Iris pigment epithelial cell (primary cell): ENCODE measurements at places on chromosomes 3 and 15.

DNA sequence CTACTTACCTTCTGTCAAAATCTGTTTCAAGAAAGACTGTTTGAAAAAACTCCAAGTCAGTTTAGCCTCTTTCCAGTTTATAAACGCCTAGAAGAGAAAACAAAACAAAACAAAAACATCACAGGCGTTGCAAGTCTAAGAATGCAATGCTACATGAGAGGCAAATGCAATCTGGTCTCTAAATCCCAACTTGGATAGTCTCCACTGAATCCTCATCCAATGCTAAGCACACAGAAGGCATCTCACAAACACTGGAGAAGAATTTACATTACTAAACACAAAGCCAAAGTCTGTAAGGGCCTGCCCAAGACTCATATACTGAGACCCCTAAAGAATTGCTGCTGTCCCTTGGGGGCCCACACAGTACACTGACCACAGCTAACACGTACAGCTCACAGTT lies 18.4 kb downstream of the RFT1 start:
- no peak for DNase-seq

DNA sequence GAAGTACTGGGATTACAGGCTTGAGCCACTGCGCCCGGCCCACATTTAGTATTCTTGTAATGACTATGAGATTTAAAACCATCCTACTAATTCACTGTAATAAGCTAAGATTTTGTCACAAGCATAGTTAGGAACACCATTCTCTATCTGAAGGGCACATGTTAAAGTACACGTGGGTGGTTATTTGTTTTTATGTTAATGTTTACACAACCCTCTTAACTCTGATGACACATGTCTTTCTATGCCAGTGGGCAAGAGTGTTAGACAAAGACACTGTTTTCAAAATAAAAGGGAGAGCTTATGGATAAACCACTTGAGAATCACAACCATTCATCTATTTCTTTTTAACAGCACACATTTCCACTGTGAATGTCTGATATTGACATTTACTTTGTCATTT lies 537.6 kb upstream of the IL12A start:
- no peak for DNase-seq

- no peak for DNase-seq
These were observed 21.1 kb downstream of the ACAA1 start for GRCh38 chr3:38115645-38116427.

GRCh38 chr3:36701249-36701572 lies 63.1 kb downstream of the DCLK3 start:
- DNase-seq = no peak

GRCh38 chr15:67944010-67944641 lies 104.3 kb upstream of the RNU6-1 start:
- no peak for DNase-seq

GRCh38 chr15:55902981-55903380 lies 90.4 kb downstream of the NEDD4 start:
- no peak for DNase-seq

GRCh38 chr3:141355242-141355641 lies 13.1 kb upstream of the ZBTB38 start:
- DNase-seq = no peak

GRCh38 chr3:169478566-169479313 lies 184.8 kb downstream of the MECOM start:
- DNase-seq = peak; percentile 61

DNA sequence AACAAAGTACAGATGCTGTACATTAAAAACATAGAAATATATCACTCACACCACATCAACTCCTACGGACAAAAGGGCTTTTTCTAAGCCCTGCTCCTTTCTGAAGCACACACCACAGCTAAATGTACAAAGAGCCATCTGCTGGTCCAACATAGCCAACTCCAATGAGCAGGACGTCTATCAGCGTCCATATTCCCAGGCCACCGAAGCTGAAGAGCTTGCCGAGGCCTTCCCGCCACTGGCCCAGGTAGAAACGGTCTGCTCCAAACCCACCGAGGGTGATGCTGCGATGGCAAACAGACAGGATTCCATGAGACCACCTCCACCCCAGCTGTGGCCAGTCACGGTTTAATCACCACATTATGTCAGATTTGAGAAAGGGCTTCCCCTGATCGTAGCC lies 9.8 kb downstream of the TM2D3 start:
- DNase-seq = no peak

GRCh38 chr3:172625404-172625803 lies 85.5 kb downstream of the NCEH1 start:
- DNase-seq = no peak

- no peak for DNase-seq
These were observed 374.8 kb upstream of the SLCO3A1 start for GRCh38 chr15:91478717-91479191.

- peak; percentile 24 for DNase-seq
These were observed 102.7 kb upstream of the AGBL1 start for GRCh38 chr15:85976986-85977385.

DNA sequence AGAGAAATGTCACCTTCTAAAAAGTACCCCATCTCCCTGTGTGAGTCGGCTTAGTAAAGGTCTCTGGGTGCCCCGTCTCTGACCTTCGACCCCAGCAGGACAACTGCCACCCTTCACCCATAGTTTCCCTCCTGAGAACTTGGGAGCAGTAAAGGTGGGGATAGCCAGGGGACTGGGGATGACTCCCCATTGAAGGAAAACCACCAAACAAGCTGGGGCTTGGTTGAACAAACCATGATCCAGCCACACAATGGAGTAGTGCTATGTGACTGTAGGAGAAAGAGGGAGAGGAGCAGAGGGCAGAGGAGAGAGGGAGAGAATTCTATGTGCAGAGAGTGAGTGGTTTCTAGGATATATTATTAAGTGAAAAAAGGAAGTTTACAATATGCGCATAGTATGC lies 33.7 kb downstream of the IDH3A start:
- DNase-seq = no peak

DNA sequence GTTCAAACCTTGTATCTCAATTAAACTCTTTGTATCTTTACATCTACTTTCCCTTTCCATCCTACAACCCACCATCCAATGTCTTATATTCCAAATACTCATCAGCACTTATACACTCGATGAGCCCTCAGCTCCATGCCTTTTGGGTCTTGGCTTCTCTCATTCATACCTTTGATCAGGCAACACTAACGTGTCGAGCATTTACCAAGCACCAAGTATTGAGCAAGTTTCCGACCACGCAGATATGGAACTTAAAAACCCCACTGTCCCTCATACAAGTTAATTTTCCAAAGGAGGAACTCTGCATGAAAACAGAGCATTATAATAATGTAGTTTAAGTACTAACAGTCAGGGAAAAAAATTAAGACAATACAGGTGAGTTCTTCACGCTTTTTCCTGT lies 102.8 kb downstream of the IL1RAP start:
- no peak for DNase-seq

DNA sequence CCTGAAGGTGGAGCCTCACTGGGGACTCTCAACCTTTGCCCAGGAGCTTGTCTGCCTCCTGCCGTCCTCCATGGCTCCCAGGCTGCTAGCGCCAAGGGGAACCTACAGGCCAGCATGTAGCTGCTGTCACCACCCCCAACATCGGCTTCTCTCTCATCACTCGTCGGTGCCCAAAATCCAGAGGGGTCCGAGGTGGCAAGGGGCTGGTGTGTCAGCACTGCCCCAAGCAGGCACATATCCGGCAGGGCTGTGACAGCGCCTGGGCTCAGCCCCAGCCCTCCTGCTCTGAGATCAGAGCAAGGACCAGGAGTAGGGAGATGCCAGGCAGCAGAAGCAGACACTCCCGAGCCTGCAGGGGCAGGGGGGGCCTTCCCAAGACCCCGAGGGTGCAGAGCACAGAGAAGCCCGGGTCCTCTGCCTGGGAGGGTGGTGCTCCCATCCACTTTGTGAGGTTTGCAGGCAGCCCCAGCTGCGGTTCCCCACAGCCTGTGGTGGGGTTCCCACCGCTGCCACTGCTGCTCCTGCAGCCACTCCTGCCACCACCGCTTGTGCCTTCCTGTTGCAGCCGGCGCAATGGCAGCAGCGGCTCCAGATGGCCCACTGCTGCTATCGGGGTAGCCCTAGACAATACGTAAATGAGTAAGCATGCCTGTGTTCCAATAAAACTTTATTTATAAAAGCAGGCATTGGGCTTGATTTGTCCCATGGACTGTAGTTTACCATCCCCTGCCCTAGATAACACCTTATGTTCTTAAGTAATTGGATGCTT lies 451.0 kb downstream of the EPHA6 start:
- no peak for DNase-seq

DNA sequence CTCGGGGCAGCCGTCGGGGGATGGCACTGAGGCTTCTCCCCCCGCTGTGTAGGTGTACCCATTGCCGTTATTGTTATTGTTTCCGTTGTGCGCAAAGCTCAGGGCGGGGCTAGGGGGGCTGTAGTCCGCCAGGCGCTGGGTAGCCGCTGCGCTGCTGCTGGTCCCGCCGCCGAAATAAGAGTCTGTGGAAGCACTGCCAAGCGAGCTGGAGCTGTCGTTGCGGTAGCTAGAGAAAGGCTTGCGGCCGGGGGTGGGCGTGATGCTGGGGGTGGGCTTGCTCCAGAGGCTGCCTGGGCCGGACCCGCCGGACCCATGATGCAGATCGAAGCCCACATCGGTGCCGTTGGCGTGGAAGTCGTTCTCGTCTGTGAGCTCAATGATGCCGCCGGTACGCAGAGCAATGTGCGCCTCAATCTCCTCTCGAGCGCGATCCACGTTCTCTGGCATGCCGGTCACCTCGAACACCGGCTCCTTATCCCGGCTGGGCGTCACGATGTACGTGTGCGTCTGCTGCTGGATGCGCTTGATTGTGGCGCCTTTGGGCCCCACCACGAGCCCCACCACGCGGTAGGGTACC lies 1.9 kb downstream of the MEX3B start:
- DNase-seq = peak; percentile 14

DNA sequence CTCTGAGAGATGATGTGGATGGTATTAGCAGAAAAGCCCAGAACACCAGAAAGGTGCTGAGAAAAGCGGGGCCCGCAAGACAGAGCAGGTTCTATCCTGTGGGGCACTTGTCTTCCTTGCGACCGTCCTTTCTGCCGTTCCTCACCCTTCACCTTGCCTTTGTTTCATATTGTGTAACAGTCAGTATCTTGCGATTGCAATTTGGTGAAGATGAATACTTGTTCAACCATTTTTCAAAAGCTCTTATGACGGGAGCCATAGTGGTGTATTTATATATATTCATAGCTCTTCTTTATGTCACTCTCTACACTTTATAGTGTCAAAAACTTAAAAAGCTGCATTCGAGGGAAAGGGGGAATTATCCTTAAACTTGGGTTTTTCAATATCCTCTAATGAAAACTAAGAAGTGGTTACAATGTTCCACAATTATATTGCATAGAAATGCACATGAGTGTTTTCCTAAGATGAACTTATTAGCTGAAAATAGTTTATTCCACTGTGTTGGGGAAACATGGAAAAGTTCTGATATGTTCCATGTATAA lies 797 bp downstream of the MAP3K13 start:
- no peak for DNase-seq

- DNase-seq = no peak
These were observed 328.0 kb upstream of the SOX2 start for GRCh38 chr3:181383760-181384159.

GRCh38 chr3:197298945-197299854 lies 788 bp upstream of the DLG1 start:
- peak; percentile 39 for DNase-seq

- no peak for DNase-seq
These were observed 72.8 kb upstream of the RBM5 start for GRCh38 chr3:50015918-50016317.

DNA sequence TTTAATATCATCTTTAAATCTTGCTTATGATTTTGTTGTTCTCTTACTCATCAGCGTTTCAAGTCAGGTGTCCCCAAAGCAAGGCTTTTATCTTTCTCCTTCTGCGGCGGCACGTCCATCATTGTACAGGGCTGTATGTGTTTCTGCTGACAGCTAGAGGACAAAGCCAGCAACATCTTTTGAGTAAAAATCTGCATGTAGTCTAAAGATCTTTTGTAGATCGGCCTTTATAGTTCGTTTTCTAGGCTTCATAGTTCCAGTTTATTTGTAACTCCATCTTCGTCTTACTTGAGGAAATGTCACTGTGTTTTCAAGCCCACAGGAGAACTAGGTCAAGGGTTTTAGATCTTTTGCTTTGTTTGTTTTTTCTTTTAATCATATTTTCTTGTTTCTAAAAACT lies 211.4 kb upstream of the TOPAZ1 start:
- no peak for DNase-seq

GRCh38 chr3:48410205-48411040 lies 19.5 kb downstream of the PLXNB1 start:
- no peak for DNase-seq

DNA sequence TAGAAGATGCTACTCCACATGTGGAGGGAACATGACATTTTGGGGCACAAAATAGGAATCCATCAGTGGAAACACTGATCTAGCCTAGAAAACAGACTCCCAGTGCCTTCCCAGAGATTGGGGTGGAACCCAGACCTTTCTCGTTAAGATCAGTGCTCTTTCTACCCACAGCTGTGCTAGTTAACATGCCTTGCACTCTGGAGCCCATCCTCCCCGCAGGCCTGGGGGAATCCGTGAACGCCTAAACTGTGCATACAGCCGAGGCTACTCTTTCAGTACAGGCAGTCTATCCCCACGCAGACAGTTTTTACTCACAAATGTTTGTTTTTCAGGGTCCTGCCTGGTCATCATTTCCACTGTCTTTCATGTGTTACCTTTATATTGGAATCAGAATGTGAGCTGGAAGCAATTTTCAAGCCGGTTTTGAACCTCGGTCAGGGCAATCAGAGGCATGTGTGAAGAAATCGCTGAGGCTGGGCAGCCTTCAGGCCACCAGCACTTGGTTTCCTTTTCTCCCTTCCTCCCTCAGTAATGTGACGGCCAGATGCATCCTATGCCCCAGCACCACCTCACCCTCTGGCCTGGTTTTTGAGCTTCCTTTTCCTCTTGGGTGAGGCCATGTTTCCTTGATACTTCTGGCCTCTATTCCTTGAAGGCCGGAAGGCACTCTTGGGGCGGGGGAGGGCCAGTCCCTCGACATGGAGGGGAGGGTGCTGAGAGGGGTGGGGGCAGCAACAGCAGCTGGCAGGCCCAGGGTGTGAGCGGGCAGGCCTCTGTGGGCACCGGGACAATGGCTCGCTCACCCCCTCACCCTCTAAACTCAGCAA lies 123.6 kb upstream of the GALNT15 start:
- DNase-seq = no peak

GRCh38 chr15:83110381-83110780 lies 2.9 kb downstream of the TM6SF1 start:
- no peak for DNase-seq

GRCh38 chr15:80999623-81000036 lies 1.1 kb upstream of the TLNRD1 start:
- DNase-seq = no peak

- no peak for DNase-seq
These were observed 33.5 kb downstream of the CCDC13 start for GRCh38 chr3:42739401-42740158.
